ENCODE measurements at places on chromosomes 4 and X.

- DNase-seq: no peak
Observed at GRCh38 chrX:77060572-77060971, 386.6 kb upstream of the FGF16 start.

GRCh38 chr4:115657991-115658650, 544.7 kb upstream of the NDST4 start:
- DNase-seq: no peak

DNA sequence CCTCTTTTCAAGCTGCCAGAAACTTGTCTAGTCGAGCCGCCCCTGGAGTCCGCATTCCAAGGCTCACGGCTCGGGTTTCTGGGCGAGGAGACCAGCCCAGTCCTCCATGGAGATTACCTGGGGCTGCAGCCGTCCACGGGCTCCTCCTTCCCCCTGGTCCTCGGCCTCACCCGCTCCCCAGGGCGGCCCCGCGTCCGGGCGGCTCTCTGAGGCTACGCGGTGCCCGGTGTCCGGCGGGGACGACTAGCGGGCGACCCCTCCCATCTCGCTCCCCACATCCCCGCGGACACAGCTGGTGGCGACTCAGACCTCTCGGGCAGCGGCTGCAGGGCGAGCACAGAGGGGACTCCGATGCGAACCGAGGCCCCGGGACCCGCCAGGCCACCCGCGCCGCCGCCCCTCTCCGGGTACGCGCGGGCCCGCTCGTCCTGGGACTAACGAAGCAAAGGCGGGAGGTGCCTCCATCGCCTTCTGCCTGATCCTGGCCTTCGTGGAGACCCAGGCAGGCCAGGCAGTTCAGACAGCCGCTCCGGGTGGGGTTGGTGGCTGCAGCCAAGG, 159.4 kb downstream of the TRAM1L1 start:
- DNase-seq: no peak

DNA sequence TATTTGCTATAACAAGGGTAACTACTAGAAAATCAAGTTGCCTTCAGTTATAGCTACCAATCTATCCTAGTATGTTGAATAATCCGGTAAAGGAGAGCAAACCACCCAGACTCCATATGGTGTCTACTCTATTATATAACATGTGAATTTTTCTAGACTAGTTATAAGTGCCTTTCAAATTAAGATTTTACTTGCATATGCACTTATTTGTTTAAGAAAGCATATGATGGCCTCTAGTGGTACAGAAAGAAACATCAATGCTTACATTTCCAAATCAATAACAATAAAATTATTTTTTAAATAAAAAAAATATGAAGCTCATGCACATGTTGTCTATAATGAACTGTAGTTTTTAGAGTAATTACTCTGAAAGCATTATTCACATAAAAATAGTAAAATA, 1516.4 kb upstream of the PABPC4L start:
- peak; percentile 14 for DNase-seq

- no peak for DNase-seq
Observed at GRCh38 chr4:153522802-153523094, 56.6 kb downstream of the TMEM131L start.

DNA sequence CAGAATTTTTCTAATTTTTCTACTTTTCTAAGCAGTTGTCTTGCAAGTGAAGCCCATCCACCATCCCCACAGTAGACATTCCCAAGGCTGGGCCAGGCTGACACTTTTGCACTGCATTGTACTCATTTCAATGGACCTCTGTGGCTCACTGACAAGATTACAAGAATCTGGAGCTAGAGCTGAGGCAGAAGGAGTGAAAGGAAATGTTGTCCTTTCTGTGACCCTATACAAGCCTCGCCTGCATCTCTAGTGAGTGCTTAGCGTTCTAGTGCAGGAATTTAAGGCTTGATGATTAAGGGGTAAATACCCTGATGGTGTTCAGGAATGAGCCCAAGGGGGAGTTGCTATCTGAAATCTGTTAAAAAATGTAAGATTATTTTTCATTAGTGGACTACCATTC, 6.3 kb downstream of the MAGED1 start:
- peak; percentile 44 for DNase-seq

DNA sequence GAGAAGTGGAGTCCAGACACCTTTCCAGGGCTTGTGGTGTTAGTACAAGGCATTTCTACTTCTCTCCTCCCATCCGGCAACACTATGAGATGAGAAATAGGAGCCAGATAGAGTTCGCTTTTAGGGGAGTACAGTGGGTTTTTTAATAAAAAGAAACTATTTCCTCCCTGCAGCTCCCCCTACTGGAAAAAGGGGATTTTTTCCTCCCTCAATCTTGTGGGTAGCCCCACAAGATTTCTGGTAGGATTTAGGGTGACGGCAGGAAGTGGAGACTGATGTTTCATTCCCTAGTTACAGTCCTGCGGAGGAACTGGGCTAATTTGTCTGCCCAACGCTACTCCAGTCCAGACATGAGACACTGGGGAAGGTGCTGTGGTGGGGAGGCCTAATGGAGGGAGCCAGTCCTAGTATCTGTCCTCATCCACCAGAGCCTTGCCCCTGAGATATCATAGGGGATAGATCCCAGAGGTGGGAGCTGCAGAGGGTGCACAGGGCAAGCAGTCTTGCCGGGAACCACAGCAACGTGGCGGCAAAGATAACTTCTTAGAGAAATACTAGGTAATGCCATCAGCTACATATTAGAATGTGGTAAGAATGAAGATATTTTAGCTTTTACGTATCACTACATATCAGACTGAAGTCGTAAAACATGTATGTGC, 45.5 kb upstream of the PRKG2 start:
- no peak for DNase-seq

- DNase-seq: no peak
Observed at GRCh38 chr4:153884325-153884724, 95.4 kb upstream of the SFRP2 start.

DNA sequence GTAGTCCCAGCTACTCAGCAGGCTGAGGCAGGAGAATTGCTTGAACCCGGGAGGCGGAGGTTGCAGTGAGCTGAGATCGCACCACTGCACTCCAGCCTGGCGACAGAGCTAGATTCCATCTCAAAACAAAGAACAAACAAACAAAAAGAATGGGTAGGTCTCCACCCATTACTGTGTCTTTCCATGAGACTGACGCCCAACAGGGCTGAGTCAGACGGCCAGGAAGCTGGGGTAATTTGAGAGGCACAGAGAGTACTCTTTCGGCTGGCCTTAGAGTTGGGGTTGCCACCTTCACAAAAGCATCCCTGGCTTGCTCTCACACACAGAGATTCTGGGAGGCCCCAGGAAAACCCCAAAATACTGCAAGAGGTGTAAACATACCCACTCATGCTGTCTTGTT, 72.0 kb upstream of the DHRSX start:
- DNase-seq: peak; percentile 7

GRCh38 chrX:124641737-124642491, 295.6 kb downstream of the SH2D1A start:
- no peak for DNase-seq

DNA sequence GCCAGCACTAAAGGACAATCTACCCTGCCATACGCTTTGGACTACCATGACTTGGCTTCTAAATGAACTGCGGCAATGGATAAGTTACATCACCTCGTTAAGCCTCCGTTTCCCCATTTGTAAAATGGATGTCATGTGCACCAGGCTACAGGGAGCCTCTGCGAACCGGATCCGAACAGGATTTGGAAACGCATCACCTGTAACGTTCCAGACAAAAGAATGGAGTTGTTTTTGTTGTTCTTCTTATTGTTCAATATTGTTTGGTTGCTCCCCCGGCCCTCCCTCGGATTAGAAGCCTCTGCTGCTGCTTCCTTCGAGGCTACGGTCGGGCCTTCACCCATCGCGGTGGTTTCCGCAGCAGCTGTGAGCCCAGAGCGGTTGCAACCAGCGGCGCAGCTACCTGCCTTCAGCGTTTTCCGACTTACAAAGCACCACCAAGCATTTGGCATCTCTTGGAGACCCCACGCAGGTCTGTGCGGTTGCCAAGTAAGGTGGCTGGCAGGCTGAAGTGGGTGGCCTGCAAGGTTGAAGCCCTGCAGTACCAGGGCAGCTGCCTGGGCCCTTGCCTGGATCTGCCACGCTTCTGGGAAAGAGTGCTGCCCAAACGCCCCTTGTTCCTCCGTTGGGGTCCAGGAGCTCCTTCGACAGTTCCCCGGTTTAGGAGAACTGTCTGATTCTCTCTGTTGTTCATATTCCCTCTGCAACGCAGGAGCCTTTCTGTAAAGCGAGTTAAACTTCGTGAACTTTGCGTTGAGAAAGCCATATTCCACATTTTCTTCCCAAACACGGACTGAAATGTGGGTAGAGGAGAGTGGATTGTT, 7.1 kb downstream of the NKX3-2 start:
- DNase-seq: no peak

- no peak for DNase-seq
Observed at GRCh38 chr4:174281182-174281737, 2.2 kb downstream of the FBXO8 start.

All from cardiac fibroblast (primary cell).